ENCODE measurements at places on chromosomes 1 and 21.

- no peak for DNase-seq
These were observed 16.9 kb downstream of the PTPRF start for GRCh38 chr1:43547538-43548072.

DNA sequence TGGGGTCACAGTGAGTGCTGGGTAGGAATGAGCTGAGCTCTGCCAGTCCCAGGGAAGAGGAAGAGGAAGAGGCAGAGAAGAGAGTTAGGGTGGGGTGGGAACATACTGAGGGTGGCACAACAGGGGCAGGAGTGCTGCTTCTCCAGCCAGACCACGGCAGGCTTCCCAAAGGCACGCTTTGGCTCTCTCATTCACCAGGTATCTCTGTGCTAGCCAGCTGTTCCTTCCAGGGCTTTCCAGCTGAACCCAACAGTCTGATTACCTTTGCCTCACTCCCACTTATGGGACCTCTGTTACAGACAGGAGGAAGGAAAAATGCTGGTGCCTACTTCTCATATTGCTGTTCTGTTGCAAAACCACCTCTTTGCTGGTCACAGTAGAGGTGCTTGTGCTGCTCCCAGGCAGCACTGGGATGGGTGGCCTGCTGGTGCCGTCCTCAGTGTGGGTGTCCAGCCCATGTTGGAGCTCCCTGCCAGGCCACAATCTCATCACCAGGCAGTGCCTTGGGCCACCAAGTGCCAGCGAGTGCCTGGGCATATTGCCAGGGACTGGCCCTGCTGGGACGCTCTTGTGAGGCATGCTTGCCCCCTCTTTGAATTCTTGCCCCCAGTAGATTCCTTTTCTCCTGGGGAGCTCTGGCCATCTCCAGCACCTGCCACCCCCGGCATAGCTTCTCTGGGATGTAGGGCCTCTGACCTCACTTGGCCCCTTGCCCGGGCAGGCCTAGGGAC is 2.1 kb downstream of the ADORA1 start:
- DNase-seq, result no peak

DNA sequence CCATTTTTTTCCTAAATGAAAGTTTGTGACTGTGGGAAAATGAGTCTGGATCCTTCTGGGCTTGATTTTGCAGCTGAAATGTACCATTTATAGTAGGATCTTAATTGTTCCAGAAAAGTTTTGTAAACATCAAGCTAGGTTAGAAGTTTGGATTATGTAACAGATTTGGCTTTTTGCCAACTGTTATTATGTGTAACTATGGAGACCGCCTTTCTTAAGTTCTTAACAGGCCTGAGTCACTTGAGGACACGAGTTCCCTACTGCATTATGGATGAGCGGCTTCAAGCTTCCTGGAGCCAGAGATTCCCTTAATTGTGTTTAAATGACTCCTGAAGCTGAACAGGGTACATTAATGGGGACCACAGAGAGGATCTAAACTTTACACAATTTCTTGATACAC is 22.2 kb downstream of the SLC25A33 start:
- peak; percentile 35 for DNase-seq

DNA sequence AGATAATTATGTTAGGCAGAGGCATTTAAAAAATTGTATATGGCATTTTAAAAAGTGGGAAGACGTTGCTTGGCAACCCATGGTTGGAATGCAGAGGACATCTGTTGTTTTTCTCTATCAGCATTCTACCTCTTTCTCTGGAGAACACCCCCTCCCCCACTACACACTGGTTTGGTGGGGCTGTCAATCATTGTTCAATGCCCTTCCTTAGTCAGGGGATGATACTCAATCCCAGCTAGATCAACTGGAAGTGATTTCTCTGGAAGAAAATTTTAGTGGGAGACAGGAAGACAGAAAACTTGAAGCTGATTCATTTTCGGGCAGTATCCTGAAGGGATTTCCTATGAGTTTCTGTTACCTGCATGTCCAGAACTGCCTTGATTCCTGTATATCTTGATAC is 35.7 kb upstream of the CAP1 start:
- DNase-seq, result no peak

DNA sequence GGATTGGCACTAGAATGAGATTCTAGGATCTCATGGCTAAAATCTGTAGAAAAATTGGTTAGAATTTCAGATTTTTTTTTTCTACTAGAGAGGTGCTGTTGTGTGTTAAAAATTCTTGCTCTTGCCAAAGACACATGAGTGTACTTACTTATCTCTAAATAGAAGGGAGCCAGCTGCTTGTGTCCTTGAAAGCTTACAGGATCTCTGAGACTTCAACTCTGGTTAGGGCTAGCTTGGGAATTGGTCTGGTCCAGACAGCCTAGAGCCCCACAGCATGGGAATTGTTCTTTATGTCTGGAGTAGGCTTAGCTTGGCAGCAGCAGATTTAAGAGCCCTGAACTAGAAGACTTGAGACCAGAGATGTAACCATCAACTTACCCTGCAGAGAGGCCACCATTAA is 37.3 kb downstream of the MACO1 start:
- DNase-seq, result no peak

Data from SW480 (cell line).